ENCODE measurements at places on chromosomes 1 and 21.

GRCh38 chr1:155175281-155175926, 1.8 kb downstream of the TRIM46 start:
- DNase-seq: no peak

DNA sequence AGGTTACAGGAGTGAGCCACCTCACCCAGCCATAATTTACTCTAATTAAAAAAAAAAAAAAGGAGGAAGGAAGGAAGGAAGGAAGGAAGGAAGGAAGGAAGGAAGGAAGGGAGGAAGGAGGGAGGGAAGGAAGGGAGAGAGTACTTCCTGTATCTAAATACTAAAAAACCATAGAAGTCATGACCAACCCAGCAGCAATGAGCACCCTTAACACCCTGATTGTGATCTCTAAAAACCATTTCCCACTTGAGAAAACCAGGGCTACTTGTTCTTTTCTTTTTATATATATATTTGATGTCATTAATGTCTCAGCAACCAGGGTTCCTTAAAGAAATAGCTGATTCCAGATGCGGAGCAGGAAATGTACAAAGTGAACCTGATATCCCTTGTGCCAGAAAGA, 31.2 kb downstream of the ARID4B start:
- no peak for DNase-seq

DNA sequence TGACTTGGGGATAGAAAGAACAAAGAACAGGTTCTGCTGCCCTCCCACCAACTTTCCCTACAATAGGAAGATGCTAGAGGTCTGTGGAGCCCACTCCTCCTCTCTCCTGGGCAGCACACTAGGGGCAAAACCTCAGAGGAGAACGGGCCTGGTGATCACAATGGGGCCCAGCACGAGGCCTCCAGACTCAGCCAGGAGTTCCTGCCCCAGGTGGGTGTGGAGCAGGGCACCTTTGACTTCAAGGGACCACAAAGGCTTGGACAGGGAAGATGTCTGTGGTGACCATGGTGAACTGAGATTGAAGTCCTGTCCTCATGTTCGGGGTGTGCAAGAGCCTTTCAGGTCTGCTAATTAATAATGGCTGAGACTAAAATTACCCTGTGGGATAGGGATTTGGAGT, 88.8 kb downstream of the LAMC2 start:
- DNase-seq: no peak

DNA sequence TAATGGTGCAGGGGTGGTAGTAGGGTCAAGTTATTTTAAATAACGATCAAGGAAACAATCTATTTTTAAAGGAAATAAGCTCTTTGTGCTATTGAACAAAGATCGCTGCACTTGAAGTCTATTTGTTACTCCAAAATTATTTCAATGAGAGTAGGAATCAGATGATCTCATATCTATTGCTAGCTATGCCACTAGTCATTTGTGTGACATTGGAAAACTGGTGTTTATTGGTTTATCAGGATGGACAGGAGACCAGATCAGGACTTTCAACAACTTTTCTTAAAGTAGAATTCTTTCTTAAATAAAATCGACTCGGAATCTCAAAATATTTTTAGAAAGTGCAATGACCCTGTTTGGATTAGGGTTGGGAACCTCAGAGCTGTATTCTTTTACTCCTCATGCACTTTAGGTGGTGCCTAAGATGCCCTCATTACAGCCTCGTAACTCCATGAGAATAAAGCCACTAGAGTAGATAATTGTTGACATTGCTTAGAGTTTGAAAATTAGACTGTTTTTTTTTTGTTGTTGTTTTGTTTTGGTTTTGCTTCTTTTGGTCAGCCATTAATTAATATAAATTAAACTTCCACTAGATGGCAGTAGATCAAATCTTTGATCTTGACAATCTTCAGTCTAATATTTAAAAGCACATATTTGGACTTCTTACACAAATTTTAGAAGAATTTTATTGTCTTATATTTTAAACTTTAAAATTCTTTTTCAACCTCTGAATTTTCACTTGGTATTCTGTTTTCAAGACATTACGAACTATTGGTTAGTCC, 352.4 kb downstream of the USP25 start:
- peak; percentile 8 for DNase-seq

- DNase-seq: no peak
These were observed 5.9 kb upstream of the HES4 start for GRCh38 chr1:1005774-1006304.

GRCh38 chr1:180567654-180568053, 8.9 kb downstream of the OVAAL start:
- no peak for DNase-seq

GRCh38 chr1:215084621-215085020, 2.1 kb downstream of the KCNK2 start:
- no peak for DNase-seq

DNA sequence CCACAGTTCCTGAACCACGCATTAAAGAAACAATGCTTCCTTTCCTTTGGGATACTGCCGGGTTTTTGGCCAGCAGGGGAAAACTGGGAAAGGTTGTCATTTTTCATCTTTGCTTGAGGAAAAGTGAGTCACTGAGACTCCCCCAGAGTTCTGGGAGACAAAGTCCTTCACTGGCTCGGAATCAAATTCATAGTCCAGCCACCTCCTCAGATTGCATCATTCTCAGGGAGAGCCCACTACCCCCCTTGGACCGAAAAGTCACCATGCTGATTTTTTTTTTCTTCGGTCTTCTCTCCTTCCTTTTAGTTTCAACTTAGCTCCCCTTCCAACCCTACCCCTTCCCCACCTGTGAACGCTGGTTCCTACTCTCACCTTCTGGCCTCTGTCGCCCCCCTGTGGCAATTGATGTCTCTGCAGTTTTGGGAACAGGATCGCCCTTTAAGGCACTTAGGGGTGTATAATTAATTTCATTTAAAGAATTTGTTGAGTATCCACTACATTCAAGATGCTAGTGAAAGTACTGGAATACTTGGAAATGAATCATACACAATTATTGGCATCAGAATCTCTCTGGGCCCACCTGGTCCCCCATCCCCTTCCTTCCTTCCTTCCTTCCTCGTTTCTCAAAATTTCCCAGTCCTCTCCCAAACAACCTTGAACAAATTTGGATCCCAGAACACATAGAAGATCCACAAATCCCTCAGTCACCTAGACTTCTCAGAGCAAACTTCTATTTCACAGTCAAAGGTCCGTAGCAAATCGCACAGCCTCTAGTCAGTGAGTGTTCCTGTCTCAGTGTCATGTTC, 6.9 kb downstream of the ACKR1 start:
- peak; percentile 13 for DNase-seq

- DNase-seq: peak; percentile 22
These were observed 25.4 kb downstream of the CFAP57 start for GRCh38 chr1:43197343-43198127.
